ENCODE measurements at places on chromosomes 2 and 18. TPM values are rescaled to one million over a fixed set of nuclear protein-coding genes. Genes with fewer than 3 reads are reported as not detected.

Gene C2orf80
- not detected for total RNA-seq

- no peaks in the 10 kb centered on the region for H3K36me3 ChIP-seq
- DNase-seq, result no peak
- H3K27me3 ChIP-seq, result no peaks in the 10 kb centered on the region
- no peak overlapping the region for H3K27ac ChIP-seq
- H3K4me1 ChIP-seq, result peaks cover 5% of the 10 kb centered on the region
- no peak overlapping the region for H3K4me3 ChIP-seq
Measured at GRCh38 chr2:8465560-8465959, 216.3 kb upstream of the ID2 start.

Gene IL36A
- not detected for total RNA-seq

GRCh38 chr18:11981543-11982366 is 448 bp downstream of the IMPA2 start:
- no peak for DNase-seq
- no peaks in the 10 kb centered on the region for H3K27me3 ChIP-seq
- peak overlapping the region; percentile 42 for H3K27ac ChIP-seq

Gene SP110
- 82.3 TPM for total RNA-seq

DNA sequence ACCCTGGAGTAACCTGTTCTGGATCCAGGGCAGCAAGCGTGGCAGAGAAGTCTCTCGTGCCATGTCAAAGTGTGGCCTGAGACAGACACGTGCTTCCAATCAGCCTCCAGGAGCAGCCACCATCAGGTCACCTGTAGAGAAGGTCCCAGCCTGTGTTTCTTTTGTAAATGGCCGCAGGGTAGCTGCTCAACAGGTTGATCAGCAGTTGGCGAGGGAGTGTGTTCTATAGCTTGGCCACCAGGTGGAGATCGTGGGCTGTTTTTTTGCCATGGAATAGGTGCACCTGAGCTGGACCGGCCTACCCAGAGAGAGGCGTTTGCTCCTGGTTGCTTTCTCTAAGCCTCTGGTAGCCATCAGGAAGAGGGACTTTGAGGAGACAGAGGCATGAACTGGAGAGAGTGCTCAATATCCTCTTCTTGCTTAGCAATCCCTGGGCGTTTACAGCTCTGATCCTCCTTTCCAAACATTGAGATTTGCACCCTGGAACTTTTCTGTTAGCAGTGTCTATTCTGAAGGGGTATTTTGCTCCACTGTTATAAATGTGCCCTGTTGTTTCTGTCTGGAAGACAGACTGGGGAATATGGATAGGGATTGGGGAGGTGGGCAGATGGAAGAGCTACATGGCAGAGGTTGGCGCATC is 34.2 kb upstream of the EN1 start:
- H3K4me3 ChIP-seq, result no peak overlapping the region
- no peaks in the 10 kb centered on the region for H3K4me1 ChIP-seq
- H3K36me3 ChIP-seq, result no peaks in the 10 kb centered on the region
- DNase-seq, result no peak
- no peaks in the 10 kb centered on the region for H3K27me3 ChIP-seq

GRCh38 chr18:2891526-2892431 is 45.0 kb downstream of the EMILIN2 start:
- no peaks in the 10 kb centered on the region for H3K36me3 ChIP-seq
- H3K4me3 ChIP-seq, result no peak overlapping the region
- H3K27ac ChIP-seq, result no peak overlapping the region
- no peaks in the 10 kb centered on the region for H3K27me3 ChIP-seq

DNA sequence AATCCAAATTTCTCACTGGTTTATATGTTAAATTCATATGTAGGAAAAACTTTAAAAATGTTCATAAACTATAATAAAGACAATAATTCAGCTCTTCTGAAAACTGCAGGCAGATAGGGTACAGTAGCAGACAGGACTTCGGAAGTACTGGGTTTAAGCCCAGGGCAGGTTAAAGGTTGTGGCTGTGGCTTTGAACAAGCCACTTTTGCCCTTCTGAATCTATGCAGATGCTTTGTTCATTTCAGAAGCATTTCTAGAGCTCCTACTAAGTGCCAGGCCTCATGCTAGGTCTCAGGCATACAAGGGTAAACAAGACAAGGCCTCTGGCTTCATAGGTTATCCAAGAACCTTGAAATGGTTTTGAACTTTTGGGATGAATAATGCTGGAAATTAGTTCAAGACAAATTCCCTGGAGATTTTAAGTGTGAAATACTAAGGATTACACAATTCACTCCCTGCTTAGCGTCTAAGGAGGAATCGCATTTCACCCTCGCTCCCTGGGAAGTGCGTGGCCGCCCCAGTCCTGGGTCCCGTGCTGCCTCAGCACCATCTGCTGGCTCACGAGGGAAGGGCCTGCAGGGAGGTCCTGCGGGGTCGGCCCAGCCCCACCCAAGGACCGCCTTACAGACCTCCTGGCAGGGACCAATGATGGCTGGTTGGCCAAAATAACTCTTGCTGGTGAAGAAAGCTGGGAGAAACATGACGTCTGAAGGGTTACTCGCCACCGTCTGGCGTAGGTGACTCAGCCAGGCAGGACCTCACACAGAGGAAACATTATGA is 67.7 kb upstream of the L3MBTL4 start:
- no peaks in the 10 kb centered on the region for H3K36me3 ChIP-seq
- no peak overlapping the region for H3K4me3 ChIP-seq
- H3K27me3 ChIP-seq, result peaks cover 2% of the 10 kb centered on the region
- no peaks in the 10 kb centered on the region for H3K4me1 ChIP-seq
- DNase-seq, result no peak

Gene TMEM247
- not detected for total RNA-seq

- DNase-seq, result no peak
- no peaks in the 10 kb centered on the region for H3K4me1 ChIP-seq
- H3K27ac ChIP-seq, result no peak overlapping the region
- H3K27me3 ChIP-seq, result no peaks in the 10 kb centered on the region
Measured at GRCh38 chr2:108079736-108080135, 93.4 kb downstream of the SLC5A7 start.

Gene TSPYL6
- total RNA-seq, result not detected

DNA sequence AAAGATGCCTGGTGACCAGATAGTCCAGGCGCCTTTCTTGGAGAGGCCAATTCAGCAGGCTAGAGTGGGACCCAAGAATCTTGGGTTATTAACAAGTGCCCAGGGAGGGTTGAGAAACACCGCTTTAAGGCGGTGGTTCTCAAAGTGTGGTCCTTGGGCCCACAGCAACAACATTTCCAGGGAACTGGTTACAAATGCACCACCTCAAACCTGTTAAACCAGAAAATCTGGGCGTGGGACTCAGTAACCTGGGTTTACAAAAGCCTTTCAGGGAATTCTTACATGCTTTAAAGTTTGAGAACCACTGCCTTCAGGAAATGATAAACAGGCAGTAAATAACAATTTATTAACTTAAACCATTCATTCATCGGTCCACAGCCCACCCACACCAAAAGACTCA is 92.5 kb downstream of the SP3 start:
- no peaks in the 10 kb centered on the region for H3K27me3 ChIP-seq
- H3K4me3 ChIP-seq, result no peak overlapping the region
- no peak overlapping the region for H3K27ac ChIP-seq
- peaks cover 12% of the 10 kb centered on the region for H3K4me1 ChIP-seq
- H3K36me3 ChIP-seq, result no peaks in the 10 kb centered on the region

DNA sequence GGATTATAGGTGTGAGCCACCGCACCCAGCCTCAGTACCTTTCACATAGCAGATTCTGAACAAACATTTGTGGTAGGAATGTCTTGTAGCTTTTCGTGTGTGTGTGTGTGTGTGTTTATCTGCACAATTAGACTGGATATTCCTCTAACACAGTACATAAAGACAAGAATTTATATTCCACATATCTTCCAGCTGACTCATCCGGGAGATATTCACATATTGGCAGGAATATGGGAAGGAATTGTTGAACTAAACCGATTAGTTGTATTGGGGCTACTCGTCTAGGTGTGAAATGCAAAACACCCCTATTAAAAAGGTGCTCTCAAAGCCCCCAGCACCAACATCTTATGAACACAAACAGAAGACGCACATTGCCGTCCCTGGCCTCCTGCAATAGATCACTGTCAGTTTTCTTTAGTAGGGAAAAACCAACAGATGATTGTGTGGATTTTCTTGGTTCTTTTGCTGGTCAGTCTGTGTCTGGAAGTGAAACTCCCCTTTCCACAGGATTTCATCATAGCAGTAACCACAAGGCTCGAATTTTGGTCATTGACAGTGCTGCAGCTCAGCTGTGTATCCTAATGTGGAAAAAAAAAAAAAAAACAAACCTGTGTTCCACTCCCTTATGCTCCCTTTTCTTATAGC is 208.5 kb upstream of the ACVR2A start:
- H3K36me3 ChIP-seq, result no peaks in the 10 kb centered on the region
- H3K27me3 ChIP-seq, result no peaks in the 10 kb centered on the region
- H3K27ac ChIP-seq, result peak overlapping the region; percentile 59
- H3K4me3 ChIP-seq, result no peak overlapping the region

- DNase-seq, result no peak
- H3K4me1 ChIP-seq, result no peaks in the 10 kb centered on the region
- peaks cover 4% of the 10 kb centered on the region for H3K36me3 ChIP-seq
- H3K27me3 ChIP-seq, result no peaks in the 10 kb centered on the region
- H3K27ac ChIP-seq, result no peak overlapping the region
- no peak overlapping the region for H3K4me3 ChIP-seq
Measured at GRCh38 chr2:174219321-174219720, 29.0 kb downstream of the OLA1 start.

Gene ACADL
- total RNA-seq, result not detected

DNA sequence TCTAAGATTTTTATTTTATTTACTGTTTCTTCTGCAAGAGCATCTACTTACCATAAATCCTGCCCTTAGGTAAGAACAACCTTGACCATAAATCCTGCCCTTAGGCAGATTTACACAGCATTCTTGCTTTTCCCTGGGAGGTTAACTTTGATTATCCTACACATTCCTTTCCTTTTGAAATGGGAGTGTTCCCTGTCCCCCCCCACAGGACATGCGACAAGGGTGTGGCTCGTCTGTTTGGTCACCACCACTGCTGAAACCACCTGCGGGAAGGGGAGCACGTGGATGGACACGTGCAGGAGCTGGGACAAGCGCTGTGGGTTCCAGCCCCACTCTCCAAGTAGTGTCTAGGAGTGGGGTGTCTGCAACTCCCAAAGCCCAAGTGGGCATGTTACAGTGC is 239.3 kb upstream of the SP5 start:
- no peaks in the 10 kb centered on the region for H3K27me3 ChIP-seq
- no peak overlapping the region for H3K4me3 ChIP-seq
- H3K36me3 ChIP-seq, result no peaks in the 10 kb centered on the region
- H3K27ac ChIP-seq, result no peak overlapping the region

DNA sequence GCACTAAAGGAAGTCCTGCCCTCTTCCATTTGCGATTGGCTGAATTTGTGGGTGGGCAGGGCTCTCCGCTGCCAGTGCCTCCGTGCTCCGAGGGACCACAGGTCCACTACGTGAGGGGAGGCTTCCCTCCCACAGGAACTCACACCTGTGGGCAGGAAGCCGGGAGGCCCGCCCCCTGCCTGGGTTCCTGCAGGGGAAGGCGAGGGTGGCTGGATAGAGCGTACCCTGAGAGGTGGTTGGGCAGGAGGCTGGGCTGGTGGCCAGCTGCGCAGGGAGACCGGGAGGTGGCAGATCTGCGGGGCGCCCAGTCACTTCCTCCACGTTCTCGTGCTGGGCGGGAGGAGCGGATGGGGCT is 47.0 kb upstream of the PTH2R start:
- H3K4me1 ChIP-seq, result no peaks in the 10 kb centered on the region
- H3K36me3 ChIP-seq, result peaks cover 14% of the 10 kb centered on the region
- no peak overlapping the region for H3K27ac ChIP-seq
- no peak overlapping the region for H3K4me3 ChIP-seq

DNA sequence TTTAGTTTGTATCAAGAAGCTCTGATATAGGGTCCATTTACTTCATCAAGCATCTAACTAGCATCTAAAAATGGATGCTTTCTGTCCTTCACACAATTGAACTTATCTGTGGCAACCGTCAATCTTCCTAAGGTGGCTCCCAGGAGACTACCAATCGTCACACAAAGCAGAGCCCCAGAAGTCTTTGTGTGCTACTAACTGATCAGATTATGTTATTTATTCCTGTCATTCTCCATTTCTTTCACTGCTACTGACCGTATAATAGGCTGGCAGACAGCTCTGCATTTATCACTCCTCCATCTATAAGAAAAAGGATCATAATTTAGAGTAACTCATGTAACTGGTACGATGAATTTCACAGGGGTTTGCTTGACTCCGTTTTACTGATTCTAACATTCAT is 585.0 kb upstream of the NXPH2 start:
- H3K4me1 ChIP-seq, result no peaks in the 10 kb centered on the region
- no peak overlapping the region for H3K27ac ChIP-seq
- H3K4me3 ChIP-seq, result no peak overlapping the region
- H3K27me3 ChIP-seq, result no peaks in the 10 kb centered on the region
- no peaks in the 10 kb centered on the region for H3K36me3 ChIP-seq

Gene DYTN
- not detected for total RNA-seq

Gene BMP10
- not detected for total RNA-seq

Gene FAM228A
- total RNA-seq, result not detected

Gene PTPRN
- total RNA-seq, result not detected

DNA sequence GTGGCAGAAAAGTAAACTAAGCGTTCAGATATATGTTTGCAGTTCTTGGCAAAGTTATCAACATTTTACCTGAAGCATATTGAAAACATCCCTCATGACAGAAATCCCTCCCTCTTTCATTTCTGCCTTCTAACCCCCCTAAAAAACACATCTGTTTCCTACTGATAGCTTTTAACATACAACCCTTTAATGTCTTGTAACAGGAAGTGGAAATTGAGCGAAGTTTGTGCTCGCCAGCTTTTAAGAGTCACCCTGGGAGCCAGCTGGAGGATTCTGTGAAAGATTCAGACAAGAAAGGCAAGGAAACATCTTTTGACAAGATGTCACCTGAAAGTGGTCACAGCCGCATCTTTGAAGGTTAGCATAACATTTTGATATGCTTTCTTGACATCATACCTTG is 247.4 kb downstream of the XIRP2 start:
- H3K4me3 ChIP-seq, result no peak overlapping the region
- no peak for DNase-seq
- no peaks in the 10 kb centered on the region for H3K36me3 ChIP-seq
- H3K27ac ChIP-seq, result no peak overlapping the region

Gene SDC1
- 33.1 TPM for total RNA-seq

DNA sequence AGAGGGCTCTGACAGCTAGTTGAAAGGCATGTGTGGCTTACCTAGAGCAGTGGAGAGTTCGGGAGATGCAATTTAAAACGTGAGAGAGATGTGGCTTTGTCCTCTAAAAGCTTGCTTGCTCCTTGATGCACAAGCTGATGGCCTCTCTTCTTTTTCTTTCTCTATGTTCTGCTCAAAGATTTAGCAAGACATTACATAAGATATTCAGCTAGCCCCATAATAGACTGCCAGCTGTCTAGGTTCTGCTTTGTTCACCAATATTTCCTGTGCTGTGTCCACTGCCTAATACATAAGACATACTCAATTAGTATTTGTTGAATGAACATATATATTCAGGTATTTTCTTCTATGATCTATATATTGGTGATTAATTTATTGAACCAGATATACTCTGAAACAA is 31.1 kb downstream of the SPATS2L start:
- no peak for DNase-seq
- H3K27ac ChIP-seq, result no peak overlapping the region
- H3K4me1 ChIP-seq, result no peaks in the 10 kb centered on the region

DNA sequence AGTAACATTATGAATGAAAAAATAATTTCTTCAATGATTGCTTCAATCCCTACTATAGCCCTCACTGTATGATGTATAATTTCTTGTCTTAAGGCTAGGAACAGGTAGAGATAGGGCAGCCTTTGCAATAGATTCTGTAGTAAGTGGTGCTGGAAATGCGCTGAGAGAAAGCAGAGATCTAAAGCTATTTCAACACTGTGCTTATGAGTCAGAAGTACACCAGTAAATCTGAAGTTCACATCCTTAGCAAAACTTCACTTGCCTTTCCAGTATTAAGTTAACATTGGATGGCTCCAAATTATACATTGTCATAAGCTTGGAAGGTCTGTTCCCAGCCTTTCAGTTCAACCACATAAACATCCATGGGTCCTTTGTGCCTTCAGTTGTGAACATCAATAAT is 178.2 kb upstream of the EPHA4 start:
- no peaks in the 10 kb centered on the region for H3K27me3 ChIP-seq
- no peak for DNase-seq
- H3K4me3 ChIP-seq, result no peak overlapping the region
- H3K4me1 ChIP-seq, result no peaks in the 10 kb centered on the region

All from GM12878 (cell line).